Epithelial cell of proximal tubule (primary cell): ENCODE measurements at places on chromosomes 4 and X. TPM values are rescaled to one million over a fixed set of nuclear protein-coding genes. Genes with fewer than 3 reads are reported as not detected.

DNA sequence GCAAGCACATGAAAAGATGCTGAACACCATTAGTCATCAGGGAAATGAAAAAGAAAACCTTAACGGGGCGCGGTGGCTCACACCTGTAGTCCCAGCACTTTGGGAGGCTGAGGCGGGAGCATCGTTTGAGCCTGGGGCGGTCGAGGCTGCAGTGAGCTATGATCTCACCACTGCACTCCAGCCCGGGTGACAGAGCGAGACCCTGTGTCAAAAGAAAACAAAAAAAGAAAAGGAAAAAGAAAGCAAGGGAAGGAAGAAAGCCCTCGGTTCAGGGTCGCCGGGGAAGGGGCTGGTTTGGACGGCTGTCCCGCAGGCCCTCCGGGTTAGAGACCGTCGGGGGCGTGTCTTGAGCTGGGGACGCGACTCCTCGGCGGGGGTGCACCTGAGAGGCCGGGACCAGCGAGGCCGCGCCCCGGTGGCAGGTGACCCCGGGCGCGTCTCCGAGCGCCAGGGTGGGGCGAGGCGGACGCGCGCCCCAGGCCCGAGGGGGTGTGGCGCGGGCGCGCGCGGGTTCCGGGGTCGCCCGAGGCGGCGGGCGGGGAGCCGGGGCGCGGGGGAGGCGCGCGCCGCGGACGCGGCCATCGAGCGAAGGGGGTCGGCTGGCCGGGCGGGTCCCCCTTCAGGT, 478 bp upstream of the PLXNA3 start:
- no peak for DNase-seq

DNA sequence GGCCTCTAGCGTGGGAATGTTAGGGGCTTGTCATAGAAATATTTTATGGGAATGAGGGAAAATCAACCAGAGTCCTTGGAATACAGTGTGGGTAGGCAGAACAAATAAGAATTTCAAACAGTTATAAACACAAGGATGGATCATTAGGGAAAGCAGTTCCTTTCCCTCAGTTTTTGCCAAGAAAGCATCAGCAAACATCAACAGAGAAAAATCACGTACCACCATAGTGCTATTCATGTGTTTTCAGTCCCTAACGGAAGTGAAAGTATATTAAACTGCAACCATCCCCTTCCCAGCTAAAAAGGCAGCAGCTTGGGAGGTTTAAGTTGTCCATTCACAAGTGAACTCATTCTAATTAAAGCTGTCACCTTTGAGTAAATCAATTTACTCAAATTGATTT, 334.4 kb upstream of the PCDH18 start:
- no peak for DNase-seq

DNA sequence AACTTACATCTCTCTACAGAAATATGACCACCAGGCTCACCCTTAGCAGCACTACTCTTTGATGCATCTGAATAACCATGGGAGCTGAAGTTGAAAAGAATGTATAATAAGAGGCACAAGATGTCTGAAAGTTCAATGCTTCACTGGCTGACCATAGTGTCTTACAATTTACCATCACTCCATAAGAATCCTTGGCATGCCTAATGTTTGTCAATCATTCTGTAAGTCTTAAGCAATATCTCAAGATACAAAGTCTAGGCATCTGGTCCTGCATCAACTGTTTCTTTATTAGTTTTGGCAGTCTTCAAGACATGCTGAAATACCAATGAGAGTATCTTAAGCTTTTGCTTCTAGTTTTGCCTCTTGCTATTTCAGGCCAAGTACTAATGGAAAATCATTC, 755.5 kb downstream of the STIM2 start:
- peak; percentile 87 for DNase-seq

GRCh38 chr4:180926277-180926676, 1316.9 kb upstream of the TENM3 start:
- DNase-seq, result no peak

DNA sequence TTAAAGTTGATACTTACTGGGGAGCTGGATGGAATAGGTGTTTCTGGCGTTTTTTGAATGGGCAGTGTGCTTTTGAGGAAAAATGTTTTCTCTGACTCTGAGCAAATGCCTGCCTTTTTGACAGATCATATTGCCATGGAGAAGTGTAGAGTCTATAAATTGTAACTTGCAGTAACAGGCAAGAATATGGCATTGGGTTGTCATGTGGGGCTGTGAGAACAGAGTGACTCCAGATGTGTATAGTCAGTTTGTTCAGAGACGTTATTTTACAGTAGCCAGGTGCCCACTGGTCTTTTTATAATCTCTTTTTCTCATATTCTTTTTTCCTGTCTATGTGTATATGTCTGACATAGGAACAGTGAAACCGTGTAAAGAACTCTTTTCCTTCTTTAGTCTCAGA, 40.8 kb downstream of the RAPGEF2 start:
- DNase-seq, result no peak

GRCh38 chr4:30002341-30002740, 717.8 kb upstream of the PCDH7 start:
- no peak for DNase-seq

The WDR17 gene
- 0.17 and 0.58 TPM in 2 replicates for total RNA-seq

DNA sequence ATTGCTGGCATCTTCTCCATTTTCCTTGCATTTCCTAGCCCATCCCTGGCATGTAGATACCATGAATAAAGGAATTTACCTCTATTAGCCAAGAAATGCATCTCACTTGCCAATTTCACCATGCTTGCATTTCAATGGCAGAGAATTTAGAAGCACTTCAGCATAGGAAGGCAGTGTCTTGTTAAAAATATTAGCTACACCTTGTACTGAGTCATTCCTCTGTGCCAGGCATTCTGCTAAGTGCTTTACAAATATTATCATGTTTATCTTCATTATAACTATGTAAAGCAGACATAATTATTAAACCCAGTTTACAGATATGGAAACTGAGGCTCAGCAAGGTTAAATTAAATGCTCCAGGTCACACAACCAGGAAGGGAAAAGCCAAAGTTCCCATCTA, 138.2 kb downstream of the NPNT start:
- no peak for DNase-seq

The KLB gene
- total RNA-seq, result not detected in 2 replicates
